Caudate nucleus (tissue), 63 donors: ENCODE measurements at places on chromosomes 2 and 18.

- no peak for DNase-seq
These were observed 23.9 kb upstream of the ALLC start for GRCh38 chr2:3633982-3634595.

GRCh38 chr2:40639320-40639719 is 187.4 kb upstream of the SLC8A1 start:
- DNase-seq, result no peak

- no peak for DNase-seq
These were observed 39.8 kb upstream of the KCNF1 start for GRCh38 chr2:10871978-10872377.

DNA sequence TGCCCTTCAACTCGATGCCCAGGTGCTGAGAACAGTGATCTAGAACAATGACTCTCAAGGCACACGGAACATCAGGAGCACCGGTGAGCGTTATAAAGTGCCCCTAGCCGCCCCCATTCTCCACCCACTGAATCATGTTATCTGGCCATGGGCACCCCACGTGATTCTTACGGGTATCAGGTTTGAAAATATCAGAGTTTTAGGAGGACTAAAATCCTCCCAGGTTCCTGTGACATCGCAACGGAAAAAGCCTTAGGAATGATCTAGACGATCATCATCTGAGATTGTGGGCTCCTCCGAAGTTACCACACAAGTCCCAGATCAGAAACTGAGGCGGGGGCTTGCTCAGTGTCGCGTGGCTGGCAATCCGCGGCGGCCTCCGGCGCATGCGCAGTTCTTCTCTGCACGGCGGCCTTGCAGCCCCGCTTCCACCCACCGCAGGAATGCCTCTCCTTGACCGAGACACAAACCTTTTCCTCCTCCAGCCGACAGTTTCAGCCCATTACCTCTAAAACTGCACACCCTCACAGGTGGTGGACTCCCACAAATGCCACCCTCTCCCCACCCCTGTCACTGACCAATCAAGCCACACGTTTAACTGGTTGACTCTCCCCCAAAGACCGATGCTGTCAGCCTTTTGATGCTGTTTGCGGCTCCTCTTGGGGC is 5.8 kb upstream of the MRPL33 start:
- no peak for DNase-seq

DNA sequence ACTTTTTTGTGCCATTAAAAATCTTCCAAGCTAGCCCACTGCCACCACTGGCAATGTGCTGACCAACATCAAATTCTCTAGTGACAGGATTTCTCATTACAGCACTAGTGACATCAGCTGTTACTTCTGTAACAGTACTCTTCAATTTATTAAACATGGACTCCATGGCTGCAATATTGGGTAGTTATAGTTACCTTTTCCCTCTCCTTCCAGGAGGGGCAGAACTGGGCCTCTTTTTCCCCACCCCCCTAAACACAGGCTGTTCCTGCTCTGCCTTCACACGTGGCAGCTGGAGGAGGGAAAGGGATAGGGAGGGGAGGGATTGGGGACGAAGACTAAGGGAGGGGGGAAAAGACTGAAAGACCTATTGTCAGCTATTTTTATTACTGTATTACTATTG is 38.1 kb downstream of the TRAK2 start:
- no peak for DNase-seq

DNA sequence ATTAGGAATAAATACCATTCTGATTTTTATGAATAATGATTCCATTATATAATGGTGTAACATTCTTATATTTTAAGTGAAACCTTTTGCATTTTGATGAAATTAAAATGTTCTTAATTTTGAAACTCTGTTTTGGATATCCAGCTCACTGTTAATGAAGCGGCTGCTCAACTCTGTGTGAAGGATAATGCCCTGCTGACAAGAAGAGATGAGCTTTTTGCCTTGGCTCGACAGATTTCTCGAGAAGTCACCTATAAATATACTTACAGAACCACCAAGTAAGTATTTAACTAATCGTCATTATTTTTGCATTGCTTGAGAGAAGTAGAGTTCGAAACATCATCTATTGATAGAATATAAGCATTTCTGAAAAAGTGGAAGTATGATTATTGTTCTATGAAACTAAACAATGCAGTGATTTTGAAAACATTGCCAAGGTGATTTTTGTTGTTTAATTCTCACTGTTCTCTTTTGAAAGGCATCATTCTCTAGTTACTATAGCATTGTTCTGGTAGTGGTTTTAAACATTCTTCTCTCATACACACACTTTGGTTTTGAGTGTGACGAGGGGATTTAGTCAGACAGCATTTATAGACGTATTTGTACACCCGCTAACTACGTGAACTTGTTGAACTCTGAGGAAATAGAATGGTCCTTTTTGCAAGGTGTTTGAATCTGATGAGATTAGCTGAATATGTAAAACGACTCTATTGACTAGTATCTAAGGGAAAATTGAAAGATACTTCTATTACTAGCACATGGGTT is 21.5 kb downstream of the NAB1 start:
- DNase-seq, result no peak

DNA sequence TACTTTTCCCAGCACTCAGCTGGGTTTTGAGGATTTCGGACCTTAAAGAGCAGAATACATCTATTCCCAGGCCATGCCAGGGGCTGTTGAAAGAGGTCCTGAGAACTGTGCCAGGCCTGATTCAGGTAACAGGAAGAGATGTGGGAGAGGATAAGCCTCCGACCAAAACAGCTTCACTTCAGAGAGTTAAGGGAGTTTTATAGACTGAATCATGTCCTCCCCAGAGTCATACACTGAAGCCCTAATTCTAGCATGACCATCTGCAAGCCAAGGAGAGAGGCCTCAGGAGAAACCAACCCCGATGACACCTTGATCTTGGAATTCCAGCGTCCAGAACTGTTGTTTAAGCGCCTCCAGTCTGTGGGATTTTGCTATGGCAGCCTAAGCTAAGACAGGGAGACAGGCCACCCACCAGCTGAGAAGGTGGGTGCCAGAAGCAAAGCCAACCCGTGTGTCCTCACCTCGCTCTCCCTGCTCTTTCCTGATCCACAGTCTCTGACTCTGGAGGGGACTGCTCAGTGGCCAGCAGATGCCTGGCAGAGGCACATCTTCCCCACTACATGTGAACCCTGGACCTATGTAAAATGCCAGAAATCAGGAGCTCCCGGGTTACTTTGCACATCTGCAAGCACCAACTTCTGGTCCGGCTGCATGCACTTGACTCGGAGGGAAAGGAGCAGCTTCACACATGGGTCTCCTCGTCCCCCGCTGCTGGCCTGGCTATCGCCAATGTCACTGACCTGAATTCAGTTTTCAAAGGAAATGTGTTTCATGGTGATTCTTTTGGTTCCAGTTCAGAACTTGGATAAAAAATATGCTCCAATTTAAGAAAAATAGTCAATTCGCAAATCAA is 116.8 kb upstream of the EPC2 start:
- no peak for DNase-seq

DNA sequence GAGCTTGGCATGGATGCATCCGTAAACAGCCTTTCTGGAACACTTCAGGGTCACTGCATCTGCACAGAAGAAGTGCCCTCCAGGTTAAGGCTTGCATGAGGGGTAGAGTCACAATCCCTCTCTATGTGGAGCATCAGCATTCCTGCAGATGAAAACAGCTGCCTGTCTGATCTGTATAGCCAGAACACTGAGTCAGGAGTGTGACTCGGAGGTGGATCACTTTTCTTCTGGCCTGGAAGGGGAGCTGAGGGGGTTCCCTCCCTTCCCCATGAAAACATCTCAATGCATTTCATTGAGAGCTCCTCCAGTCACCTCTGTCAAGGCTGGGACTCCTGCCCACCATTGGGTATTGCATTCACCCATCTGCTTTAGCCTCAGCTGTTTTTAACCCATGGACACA is 72.5 kb upstream of the SERPINE2 start:
- no peak for DNase-seq

- no peak for DNase-seq
These were observed 34.1 kb downstream of the NFATC1 start for GRCh38 chr18:79429785-79430281.

DNA sequence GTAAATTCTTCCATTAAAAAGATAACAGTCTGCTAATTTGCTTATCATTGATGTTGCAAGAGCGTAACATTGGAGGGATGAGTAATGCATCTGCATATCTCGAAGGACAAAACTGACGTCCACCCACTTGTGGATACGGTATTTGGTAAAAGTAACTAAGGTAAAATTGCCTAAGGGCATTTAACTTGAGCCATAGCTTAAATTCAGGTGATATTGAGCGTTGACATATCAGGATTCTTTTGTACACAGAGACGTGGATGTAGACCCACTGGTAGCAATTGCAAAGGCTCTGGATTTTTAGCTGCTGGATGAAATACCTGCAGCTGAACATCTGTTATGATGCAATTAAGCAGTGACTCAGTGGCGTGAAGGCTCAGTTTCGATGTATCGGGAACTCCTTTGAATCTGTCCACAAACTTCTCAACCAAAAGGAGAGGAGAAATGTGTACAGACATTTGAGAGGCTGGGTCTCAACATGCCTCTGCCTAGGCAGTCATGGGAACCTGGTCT is 119.3 kb downstream of the SPTBN1 start:
- no peak for DNase-seq

GRCh38 chr2:190156530-190157212 is 94.1 kb upstream of the MSTN start:
- DNase-seq, result no peak

- DNase-seq, result no peak
These were observed 2083.1 kb upstream of the PIK3C3 start for GRCh38 chr18:39871961-39872360.

DNA sequence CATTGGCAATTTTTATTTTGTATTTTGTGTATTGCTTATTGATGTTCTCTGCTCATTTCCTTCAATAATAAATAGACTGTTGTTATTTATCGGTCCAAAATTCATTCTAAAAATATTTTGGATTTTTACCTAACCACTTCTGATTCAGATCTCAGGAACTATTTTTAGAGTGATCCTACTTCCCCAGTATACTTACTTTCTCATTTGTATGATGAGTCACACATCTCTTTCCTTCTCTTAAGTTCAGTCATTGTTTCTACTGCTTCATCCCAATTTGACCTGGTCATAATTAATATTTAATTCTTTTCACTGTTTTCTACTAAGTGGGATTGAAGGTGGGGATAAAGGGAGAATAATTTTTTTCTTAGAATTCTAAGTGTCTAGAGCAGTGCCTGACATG is 75.1 kb downstream of the AGPS start:
- no peak for DNase-seq

GRCh38 chr2:100222844-100223243 is 80.5 kb upstream of the AFF3 start:
- no peak for DNase-seq
